ENCODE measurements at places on chromosomes 1 and 21.

GRCh38 chr1:232793944-232794343 is 11.3 kb upstream of the MAP10 start:
- DNase-seq, result peak; percentile 9

DNA sequence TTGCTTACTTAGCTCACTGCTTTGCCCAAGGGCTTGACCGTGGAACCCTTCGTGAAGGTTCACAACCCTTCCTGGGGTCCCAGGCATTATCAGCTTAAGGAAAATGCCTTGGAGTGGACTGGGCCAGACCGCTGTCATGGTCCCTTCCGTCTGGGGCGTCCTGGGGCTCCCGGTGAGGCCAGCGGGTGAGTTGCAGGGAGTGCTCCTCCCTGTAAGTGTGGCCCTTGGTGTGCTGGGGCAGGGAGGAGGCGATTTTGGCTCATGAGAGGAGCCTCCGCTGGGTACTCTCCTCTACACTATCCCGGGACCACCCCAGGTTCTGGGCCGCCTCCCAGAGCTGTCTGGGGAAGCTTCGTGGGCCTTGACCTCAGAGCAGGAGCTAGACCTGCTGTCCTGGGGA is 48.1 kb downstream of the AJAP1 start:
- no peak for DNase-seq

- no peak for DNase-seq
Measured at GRCh38 chr1:81806432-81806770, 5.7 kb downstream of the ADGRL2 start.

- no peak for DNase-seq
Measured at GRCh38 chr1:15184436-15185241, 31.1 kb downstream of the TMEM51 start.

DNA sequence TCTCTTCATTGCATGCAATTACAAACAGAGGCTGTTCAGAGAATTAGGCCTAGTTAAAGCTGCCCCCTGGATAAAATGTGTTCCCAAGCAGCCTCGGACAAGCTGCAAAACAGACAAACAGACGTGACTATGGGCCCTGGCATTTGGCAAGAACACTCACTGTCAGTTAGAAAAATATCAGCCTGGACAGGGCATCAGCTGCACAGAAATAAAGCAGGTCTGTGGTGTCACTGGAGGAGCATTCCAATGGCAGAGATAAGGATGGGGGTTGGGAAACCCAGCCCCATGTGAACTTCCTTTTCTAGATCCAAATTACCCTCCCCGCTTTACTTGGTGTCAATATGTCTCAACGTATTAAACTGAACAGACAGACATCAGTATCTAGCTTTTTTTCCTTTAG is 177.1 kb downstream of the GPATCH2 start:
- no peak for DNase-seq

DNA sequence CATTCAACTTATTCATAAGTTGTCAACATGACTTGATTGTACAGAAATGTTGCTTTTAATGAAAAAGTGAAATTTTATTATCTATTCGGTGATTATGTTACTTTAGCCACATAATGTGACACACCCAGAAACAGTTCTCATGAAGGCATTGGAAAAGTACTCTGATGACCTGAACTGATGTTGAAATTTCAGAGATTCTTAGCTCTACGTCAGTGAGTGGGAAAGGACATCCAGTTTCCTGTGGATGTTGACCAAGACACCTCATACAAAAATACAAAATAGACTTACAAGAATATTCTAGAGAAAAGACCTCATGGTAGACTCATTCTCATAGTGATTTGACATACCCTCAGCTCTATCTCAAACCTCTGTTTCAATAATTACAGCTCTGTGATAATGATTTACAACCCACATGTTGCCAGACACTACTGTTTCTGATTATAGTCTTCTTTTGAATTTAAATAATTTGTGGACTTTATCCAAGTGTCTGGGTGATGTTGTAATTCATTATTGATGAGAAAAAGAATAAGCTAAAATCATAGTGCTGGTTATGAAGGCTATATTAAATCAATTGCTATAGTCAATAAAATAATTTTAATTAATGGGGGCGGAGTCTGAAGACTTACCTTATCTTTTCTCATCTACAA is 37.3 kb downstream of the KCNK2 start:
- no peak for DNase-seq

- no peak for DNase-seq
Measured at GRCh38 chr1:93205892-93206566, 25.5 kb downstream of the CCDC18 start.

GRCh38 chr1:159088050-159088449 is 11.5 kb upstream of the AIM2 start:
- DNase-seq, result peak; percentile 39

DNA sequence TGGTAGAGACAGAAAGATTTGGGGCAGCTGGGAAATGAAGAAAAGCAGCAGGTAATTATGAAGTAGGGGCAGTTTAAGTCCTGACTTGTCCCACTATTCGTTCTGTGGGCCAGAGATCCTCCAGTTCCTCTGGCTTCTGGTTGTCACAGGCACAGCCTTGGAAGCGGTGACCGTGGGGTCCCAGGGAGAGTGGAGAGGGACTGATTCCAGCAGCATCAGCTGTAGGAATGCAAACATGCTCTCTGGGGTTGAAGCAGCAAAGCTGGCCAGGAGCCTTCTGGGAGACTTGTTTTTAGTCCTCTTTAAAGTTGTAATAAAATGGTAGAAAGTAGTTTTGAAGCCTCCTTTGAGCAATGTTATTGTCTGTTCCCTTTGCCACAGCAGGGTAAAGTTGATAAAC is 488.0 kb downstream of the LMO4 start:
- DNase-seq, result no peak

DNA sequence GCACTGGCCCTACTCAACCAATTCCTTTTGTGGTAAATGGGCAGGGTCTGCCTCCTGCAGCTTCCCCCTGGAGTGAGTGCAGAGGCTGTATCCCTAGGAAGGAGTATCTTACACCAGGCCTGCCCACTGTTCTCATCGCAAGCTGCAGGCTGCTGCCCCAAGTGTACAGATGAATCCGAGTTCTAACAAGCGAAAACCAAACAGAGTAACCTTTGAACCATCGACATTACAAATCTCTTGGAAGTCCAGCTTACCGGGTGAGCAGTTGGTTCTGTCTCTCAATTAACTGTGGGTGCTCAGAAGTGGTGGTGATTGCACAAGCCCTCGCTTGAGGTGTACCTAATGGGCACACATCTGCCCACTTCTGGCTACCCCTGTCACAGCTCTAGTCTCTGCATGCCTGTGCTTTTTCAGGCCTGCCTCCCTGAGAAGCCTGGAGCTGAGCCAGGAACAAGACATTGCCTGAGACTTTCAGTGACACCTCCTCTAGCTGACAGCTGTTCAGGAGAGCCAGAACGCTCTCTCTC is 22.7 kb downstream of the INAVA start:
- DNase-seq, result no peak

- no peak for DNase-seq
Measured at GRCh38 chr1:72197786-72198185, 84.6 kb downstream of the NEGR1 start.

GRCh38 chr1:198495631-198496030 is 44.8 kb downstream of the ATP6V1G3 start:
- DNase-seq, result no peak
